Right forelimb (tissue), 1 donor: ENCODE measurements at places on chromosomes 5 and 9.
A peak's percentile ranks its signal among the peaks of the same experiment; 100 is the strongest.

DNA sequence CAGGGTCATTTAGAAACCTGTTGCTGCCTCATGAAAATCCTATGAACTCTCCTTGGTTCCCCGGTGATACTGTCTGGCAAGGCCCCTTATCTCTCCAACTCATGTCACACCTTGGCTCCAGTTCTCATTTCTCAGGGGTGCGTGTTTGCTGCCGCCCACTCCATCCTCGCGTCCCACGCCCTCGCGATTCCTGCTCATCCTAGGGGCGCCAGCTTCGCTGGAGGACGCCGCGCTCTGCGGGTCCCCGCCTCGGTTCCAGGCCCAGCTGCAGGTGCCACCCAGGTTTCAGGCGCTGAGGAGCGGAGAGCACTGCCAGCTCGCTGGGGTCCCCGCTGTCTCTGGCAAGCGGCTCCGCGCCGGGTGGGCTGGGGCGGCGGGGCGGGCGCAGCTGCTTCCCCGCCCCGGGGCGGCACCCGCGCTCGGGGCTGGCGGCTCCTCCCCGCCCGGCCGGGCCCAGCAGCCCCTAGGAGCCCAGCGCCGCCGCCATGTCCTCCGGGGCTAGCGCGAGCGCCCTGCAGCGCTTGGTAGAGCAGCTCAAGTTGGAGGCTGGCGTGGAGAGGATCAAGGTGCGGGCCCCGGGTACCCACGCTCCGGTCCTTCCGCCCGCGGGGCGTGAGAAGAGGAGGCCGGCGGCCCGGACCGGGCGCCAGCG lies at the start of gene GNG10:
GNG10 (plus strand) TSS at position 456 of the 652 bp plus-strand sequence; CDS start at position 486, 30 bp downstream.
- DNase-seq, result peak; percentile 79

DNA sequence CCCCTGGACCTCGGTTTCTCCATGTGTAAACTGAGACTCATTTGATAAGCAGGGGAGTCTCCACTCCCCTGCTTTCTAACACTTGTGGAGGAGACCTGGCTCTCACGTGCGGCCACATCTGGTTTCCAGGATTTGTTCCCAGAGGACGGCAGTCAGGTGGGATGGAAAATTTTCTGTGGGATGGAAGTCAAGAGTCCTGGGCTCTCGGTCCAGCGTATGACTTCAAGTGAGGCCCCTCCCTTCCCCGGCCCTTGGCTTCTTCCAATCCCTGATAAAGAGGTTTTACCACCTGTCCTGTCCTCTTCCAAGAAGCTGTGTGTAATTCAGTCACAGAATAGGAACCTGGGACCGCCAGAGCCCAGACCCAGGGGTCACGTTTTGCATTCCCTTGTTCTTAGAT lies 35.0 kb downstream of the TMOD1 start:
- no peak for DNase-seq

DNA sequence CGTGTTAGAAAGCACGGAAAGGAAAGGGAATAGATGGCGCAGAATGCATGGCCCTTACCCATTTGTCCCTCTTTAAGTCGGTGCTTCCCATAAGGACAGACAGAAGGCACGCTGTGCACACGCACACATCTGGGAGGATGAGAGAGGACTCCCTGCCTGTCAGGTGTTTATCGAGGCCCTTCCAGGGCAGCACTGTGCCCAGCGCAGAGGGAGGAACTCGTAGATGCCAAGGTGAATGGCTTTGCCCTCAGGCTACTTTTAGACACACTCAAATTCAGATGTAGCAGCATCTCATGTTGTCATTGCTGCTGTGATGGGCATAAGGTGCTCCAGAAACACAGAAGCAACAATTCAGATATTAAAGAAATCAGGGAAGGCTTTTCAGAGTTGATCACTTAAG lies 70.2 kb upstream of the CTSL start:
- no peak for DNase-seq

DNA sequence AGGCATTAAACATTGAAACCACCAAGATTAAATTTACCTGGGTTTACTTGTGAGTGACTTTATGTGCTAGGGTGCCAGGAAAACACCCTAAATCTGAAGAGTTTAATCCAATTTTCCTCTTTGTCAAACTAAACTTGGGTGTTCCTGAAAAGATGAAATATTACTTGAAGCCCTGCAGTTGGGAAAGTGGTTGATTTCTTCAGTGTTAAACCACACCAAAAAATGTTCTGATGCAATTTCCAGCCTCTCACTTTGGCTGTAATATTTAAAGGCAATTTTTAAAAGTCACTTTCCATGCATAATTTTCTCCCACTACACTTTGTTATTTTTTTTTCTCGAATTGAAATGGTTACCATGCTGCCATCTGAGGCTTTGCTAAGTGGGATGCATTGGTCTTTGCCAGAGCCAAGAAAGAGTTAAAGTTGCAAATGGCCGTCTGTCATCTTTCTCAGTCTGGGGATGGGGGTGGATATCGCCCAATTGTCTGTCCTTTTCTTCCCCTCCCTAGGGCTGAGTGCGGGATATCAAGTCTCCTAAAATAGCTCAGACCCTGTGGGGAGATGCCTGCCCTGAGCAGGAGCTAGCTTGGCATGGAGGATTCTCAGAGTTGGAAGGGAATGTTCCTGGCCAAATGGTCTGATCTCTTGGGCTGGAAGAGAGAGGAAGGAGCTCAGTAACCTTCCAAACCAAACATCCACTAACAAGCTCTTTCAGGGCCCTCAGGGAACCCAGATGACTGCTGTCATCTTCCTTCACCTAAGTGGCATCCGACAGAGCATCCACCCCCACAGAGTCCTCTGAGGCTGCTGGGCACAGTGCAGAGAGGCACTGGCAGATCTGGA lies 13.6 kb upstream of the SHB start:
- DNase-seq, result peak; percentile 22

DNA sequence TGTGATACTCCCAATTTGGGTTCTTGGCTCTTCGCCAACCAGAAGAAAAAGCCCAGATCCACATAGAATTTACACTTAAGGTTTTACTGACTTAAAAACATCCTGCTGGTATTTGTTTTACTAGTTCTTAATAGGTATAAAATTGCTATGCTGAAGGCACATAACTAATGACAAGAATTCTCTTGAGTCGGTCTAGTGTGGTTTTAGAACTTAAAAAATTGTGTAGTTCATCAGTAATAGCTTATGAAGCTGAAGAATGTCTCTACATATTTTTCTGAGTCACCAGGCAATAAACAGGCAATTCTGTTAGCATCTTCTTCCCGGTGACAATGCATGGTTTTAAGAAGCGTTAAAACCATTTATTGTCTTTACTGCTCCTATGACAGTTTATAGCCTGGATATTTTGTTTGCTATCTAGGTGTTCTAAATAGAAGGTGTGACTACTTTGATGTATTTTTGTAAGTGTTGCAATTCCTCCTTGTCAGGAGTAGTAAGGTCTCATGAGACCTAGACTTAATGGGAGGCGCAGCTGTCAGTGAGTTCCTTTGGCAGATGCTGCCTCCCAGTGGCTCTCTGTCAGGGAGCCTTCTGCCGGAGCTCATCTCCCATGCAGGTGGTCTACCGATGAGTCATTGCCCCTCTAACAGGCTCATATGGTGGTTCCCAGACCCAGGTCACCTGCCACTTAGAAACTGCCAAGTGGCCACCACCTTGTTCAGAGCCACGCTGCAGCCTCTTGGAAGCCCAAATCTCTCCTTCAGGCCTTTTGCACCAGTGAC lies 173.8 kb downstream of the MAST4 start:
- DNase-seq, result no peak

DNA sequence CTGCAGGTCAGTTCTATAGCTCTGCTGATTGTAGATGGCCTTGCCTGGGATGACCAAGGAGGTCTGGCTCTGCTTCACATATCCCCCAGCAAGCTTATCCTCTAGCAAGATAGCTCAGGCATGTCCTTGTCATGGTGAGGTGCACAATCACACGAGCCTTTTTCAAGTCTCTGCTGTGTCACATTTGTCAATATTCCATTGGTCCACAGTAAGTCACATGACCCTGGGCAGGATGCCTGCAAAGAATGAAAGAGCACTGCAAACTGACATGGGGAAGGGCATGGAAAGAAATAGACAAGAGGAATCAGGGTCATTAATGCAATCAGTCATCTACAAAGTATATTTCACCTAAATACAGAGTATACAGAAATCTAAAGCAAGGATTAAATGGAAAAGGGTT lies 142.0 kb downstream of the RORB start:
- DNase-seq, result no peak

- DNase-seq, result no peak
Measured at GRCh38 chr5:143543358-143544255, 140.1 kb upstream of the NR3C1 start.

- DNase-seq, result peak; percentile 65
Measured at GRCh38 chr5:170571875-170572852, 68.3 kb downstream of the KCNIP1 start.

DNA sequence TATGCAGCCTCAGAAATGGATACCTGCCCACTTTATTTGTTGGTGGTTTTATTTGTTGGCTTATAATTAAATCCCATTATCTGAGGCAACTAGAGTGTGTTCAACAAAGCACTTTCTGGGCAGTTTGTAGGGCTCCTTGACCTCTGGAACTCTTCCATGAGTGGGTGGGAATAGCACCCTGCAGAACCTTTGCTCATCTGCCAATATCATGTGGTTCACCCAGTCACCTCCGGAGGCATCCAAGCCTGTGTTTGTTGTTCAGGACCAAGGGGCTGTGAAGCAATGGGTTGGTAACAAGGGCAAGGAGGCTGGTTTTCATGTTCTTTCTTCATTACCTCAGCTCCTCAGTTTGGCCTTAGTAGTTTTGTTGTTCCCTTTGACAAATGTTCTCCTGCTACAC lies 314.0 kb downstream of the NDUFS4 start:
- no peak for DNase-seq

DNA sequence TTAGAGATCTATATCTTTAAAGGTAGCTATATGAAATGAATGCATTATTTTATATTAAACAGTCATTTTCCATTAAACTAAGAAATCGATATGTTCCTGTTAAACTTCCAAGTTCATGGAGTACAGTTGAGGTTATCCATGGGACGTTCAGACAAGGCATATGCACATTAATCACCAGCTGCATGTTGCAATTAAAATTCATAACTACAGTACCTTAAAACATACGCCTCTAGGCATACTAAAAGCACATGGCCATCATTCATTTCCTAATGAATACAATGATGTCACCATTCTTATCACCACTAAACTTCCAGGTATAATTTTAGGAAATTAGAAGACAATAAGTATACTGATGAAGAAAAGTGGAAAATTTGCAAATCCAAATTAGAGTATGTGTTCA lies 174.3 kb downstream of the CDH12 start:
- no peak for DNase-seq

- no peak for DNase-seq
Measured at GRCh38 chr5:10400411-10400810, 41.3 kb upstream of the ROPN1L start.

GRCh38 chr5:110115503-110115902 lies 425.8 kb downstream of the MAN2A1 start:
- no peak for DNase-seq

DNA sequence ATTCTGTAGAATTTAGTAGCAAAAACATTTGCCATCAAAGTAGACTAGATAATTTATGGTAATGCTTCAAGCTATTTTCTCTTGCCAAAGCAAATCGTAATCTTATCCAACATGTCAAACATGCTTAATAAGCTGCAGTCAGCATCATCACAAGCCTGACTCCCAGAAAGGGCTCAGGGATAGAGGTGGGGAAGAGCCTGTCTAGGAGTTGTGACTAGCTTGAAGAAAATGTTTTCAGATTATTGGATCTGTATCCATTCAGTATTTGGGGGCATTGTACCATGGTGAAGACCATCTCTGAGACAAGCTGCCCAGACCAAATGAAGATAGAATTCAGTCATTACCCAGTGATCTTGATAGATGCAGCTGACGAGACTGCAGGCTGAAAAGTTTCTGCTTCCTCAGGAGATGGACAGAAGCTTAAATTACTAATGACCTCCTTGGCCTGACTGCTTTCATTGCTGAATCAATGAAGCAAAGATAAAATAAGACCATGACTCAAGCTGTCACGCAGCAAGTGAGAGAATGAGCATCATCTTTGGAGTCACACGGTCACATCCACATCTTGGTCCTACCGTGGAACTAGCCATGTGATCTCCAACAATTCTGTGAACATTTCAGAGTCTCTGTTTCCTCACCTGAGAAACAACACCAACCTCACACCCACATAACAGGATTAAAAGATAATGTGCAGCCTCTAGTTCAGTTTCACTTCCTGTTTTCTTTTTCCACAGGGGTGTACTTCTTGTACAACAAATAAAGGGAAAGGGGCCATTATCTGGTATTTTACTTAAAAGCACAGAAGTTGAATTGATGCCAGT lies 9.4 kb downstream of the ERAP2 start:
- no peak for DNase-seq

DNA sequence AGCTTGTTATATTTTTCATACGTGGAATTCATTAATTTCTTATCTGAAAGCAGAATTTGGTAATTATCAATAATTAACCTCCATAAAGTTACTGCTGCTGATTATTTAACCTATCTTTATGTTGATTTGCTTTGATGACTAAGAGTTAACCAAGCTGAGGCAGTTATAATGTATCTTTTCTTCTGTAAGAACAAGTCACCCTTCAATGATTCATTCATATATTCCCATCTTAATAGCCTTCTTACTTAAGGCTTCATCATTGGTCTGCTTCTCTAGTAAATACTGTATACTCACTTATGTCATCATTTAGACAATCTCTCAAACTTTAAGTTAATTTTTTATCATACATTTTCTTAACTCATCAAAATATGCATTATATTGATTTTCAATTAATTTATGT lies 592.2 kb downstream of the ANXA1 start:
- no peak for DNase-seq

GRCh38 chr5:11076945-11077613 lies 316.0 kb upstream of the DAP start:
- DNase-seq, result no peak

DNA sequence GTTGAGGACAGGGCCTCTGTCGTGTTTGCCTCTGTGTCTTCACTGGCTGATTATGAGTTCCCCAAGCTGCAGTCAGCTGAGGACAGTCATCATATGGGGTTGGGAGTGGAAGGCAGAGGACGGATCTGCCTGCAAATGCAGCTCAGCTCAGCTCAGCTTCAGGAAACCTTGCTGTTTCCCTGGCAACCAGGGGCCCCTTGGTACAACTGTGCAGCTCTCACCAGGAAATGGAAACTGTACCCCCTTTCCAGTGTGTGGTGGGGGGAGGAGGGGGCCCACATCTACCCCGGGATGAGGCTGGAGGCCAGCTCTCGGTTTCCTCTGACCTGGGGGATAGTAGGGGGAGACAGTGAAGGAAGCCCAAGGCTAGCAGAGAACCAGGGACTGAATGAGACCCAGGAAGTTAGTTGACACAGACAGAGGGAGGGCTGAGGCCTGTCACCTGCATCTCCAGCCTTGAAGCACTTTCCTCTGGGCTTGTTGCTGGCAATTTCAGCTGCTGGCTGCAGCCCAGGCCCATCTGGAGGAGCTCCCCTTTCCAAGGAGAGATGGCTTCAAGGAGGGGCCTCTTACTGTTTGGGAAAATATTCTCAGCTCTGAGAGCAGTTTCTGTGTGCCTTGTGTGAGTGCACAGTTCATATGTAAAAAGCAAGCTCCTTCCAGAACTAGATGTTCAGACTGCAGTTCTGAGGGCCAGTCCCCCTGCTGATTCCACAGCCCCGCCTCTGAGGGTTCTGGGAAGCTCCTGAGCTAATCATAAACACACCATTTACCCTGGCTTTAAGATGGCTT lies 6.9 kb downstream of the ANXA6 start:
- DNase-seq, result peak; percentile 87

- DNase-seq, result no peak
Measured at GRCh38 chr9:5073701-5074100, 88.6 kb downstream of the JAK2 start.
